Activated CD4-positive, alpha-beta T cell treated with anti-CD3 and anti-CD28 coated beads, Interleukin-2, amount 50 U/mL, for 4 hours (primary cell): ENCODE measurements at places on chromosomes 16 and 17.

DNA sequence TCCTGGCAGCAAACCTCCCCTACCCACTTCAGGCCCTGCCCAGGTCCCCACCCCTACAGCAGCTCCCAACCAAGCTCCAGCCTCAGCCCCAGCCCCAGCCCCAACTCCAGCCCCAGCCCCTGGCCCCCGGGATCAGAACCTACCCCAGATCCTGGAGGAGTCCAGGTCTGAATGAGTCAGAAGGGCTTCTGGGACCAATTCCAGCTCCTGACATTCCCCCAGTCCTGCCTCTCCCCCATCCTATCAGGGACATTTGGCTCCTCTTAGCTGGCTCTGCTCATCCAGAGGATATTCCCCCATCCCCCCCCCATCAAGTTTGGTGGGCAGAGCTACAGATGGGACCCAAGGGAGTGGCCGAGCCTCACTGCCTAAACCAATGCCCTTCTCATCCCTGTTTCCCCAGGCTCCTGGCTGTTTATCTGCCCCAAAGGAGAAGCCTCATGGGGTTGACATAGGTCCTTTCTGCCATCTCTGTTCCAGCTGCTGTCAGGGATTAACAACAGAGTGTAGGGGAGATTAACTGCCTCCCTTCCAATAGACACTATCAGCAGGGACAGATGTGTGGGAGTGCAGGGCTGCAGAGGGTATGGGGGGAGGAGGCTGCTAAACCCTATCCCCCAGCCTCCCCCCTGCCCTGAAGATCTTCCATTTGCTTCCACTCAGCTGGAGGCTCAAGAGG, 16.5 kb downstream of the CNTNAP1 start:
- DNase-seq, result no peak

DNA sequence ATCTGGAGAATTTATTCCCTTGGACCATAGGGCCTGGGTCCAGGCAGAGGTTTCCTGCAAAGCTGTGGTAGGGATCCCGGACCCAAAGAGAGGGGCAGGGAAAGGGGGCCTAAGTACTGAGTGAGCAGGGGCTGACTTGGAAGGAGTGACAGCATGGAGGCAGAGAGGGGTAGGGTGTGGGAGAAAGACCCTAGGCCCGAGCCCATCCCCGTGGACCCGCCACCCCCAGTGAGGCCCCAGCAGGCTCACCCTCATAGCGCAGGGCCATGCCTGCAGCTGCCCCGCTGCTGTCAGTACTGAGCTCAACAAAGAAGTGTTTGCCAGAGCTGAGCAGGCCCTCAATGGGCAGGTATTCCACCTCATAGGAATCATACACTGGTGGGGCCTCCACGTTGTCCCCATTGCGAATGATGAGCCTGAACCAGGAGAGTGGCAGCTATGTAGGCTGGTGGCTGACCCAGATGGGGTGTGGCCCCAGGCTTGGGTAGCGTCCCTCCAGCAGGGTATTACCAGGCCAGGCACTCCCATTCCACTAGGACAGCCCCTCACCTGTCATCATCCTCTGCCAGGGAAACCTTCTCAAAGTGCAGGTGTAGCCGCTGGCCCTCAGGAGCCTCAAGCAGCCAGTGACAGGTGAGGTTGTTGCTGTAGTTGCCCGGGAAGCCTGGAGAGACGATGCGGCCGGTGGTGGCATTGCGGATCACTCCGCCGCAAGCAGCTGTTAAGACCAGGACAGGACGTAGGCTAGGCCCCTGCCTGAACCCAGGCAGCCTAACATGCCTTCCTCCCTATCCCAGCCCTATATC, 9.1 kb upstream of the PHF12 start:
- DNase-seq, result no peak

GRCh38 chr17:8225813-8226535, 15.6 kb upstream of the AURKB start:
- peak; percentile 51 for DNase-seq

DNA sequence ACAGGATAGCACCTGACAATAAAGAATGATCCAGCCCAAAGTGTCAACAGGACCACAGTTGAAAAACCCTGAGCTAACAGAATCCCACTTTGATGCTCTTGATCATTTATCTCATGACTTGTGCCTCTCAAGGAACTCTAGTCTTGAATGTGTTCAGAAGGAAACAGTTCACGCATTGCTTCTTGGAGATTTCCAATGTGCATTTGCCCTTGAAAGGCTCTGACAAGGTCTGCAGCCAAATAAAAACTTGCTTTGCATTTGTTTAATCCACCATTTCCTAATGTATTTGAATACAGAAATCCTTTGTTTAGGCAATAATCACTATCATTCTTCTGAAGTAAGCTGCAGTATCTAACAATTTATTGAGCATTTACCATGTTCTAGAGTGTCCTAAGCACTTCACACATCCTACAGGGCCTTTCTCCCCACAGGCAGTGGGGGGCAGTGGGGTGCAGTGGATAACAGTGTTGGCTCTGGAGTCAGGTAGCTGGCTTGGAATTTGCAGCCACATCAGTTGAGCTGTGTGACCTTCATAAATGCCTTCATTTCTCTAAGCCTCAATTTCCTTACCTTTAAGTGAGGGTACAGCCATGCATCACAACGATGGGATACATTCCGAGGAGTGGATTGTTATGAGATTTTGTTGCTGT, 239.7 kb downstream of the XYLT1 start:
- no peak for DNase-seq

GRCh38 chr17:40796846-40797245, 2.9 kb downstream of the KRT28 start:
- DNase-seq, result no peak

GRCh38 chr16:85556456-85557082, 56.6 kb upstream of the GSE1 start:
- DNase-seq, result peak; percentile 49

DNA sequence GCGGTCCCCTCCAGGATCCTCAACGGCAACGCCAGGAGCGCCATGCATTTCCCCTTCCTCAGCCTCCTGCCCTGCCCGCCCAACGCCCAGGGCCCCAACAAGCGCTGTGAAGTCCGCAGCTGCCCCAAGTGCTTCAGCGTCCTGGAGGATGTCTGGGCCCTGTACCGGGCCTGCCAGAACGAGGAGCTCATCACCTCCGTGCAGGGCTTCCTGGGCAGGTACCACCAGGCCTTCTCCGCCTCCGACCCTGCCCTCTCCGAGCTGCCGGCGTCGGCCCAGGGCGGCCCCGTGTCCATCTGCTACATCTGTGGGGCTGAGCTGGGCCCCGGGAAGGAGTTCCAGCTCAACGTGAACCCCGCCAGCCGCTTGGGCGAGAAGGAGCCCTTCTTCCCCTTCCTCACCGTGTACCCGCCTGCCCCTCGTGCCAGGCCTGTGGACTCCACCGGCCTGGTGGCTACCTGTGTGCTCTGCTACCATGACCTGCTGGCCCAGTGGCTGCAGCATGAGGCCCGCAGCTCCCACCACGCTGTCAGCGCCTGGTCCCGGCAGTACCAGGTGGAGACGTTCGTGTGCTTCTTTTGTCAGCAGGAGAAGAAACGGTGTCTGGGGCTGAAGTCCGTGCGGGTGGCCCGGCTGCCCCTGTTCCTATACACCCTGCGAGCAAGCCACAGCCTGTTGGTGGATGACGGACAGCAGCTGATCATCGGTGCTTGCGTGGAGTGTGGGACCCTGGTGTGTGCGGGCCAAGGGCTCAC, 58.9 kb upstream of the CIBAR2 start:
- no peak for DNase-seq
